ENCODE measurements at places on chromosomes 2 and 18.

GRCh38 chr2:96884299-96885094 lies 14.6 kb upstream of the SEMA4C start:
- no peak for DNase-seq

GRCh38 chr18:6755107-6755506 lies 25.6 kb downstream of the ARHGAP28 start:
- DNase-seq, result no peak

GRCh38 chr2:36235426-36235825 lies 120.2 kb upstream of the CRIM1 start:
- DNase-seq, result no peak

DNA sequence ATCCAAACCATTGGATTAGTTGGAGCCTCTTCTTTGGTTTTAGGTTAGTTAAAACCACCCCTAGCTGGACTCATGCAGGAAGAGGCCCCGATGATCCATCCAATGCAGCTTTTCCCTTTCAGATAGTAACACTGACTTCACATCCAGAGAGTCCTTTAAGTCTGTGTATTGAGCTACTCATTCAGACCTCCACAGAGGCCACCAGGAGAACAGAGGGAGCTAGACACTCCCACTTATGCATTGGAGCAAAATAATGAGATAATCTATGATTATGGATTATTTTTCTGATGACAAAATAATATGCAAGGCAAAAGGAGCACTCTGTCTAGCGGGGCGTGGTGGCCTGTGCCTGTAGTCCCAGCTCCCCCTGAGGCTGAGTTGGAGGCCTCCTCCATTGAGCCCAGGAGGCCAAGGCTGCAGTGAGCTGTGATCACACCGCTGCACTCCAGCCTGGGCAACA lies 1.6 kb upstream of the ROCK2 start:
- DNase-seq, result no peak

- no peak for DNase-seq
These were observed 20.0 kb upstream of the RNF149 start for GRCh38 chr2:101328474-101329007.

DNA sequence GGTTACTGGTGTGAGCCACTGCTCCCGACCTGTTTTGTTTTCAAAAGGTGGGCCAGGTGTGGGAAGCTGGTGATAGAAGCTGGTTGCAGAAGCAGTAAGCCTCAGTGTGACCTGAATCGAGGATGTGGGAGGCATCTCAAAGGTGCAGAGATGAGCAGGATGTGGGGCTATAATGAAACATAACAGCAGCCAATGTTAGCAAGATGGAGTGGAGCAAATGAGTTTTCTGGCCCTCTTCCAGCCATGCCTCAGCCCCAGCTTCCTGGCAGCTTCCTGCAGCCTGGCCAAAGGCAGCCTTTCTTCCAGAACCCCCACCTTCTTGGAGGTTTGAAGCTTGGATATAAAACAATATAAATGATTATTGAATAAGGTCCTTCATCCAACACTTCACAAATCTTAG lies 184.8 kb downstream of the NCK2 start:
- no peak for DNase-seq

- DNase-seq, result no peak
These were observed 41.3 kb downstream of the RALB start for GRCh38 chr2:120294008-120294340.

GRCh38 chr2:132671151-132671835 lies 1.3 kb upstream of the LYPD1 start:
- no peak for DNase-seq

DNA sequence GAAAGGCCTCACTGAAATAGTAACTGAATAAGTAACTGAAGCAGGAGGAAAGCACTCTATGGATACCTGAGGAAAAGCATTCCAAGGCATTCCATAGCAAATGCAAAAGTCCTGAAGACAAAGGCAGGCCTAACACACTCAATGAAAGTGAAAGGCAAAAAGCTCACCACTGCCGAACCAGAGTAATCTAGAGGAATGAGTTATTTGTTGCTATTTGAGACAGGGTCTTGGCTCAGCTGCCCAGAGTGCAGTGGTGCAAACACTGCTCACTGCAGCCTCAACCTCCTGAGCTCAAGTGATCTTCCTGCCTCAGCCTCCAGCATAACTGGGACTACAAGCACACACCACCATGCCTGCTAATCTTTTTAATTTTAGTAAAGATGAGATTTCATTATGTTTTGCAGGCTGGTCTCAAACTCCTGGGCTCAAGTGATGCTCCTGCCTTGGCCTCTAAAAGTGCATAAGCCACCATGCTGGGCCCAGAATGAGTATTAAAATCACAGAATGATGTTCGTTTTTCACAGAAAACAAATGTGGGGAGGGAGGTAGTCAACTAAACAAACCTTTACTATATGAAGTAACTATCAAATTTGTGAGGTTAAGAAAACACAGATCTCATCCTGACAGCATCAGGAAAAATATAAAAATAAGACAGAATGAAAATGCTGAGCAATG lies 17.9 kb downstream of the PIAS2 start:
- DNase-seq, result no peak

GRCh38 chr18:63831080-63831788 lies 56.0 kb downstream of the SERPINB7 start:
- DNase-seq, result no peak

DNA sequence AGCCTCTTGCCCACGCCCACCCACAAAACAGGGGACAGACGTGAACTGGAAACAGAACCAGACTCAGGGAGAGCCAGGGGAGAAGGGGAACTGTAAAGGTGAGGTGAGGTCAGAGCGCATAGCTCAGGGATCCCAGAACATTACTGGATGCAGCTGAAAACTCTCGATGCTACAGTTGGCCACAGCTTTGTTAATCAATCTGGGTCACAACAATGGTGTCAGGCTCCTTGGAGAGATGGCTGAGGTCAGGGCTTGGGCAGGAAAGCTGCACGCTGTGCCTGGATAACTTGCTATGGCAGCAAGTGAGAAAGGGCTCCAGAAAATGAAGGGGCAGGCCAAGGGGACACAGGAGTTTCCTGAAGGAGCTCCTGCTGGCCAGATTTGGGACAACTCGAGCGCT lies 263.3 kb downstream of the TFCP2L1 start:
- DNase-seq, result no peak

DNA sequence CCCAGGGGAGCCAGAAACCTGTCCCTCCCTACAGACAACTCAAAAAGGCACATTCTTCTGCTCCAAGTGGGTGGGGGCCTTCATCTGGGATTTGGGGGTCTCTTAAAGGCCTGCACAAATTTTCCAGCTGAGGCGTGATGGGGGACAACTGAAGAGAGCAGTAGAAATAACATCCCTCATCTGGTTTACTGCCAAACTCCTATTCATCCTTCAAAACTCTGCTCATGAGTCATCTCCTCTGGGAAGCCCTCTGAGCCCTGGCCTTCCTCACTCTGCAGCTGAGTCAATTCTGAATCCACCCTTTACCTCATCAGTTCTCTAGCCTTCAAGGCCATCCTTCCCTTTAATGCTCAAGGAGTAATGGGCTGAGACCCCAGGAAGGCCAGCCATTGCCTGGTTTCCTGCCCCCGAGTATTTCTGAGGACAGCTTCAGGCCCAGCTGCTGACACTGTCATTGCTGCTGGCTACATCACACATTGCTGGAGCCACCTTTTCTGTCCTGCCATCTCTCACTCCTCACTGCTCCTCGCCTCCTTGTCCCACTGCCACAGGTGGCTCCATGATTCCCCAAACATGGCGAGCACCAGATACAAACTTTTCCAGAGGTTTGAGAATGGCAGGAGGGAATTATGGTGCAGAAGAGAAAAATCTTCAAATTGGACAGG lies 32.2 kb upstream of the GLI2 start:
- DNase-seq, result no peak

DNA sequence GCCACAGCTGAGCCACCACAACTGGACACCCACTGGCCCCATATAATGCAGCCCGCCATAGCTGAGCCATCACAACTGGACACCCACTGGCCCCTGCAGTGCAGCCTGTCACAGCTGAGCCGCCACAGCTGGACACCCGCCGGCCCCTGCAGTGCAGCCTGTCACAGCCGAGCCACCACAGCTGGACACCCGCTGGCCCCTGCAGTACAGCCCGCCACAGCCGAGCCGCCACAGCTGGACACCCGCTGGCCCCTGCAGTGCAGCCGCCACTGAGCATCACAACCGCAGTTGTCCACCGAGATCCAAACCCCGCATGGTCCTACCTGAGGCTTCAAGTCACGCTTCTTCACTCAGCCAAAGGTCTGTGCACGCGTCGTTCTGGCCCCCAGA lies 134.2 kb downstream of the PXDN start:
- DNase-seq, result no peak

GRCh38 chr2:48469731-48470130 lies 60.2 kb upstream of the STON1 start:
- DNase-seq, result no peak

DNA sequence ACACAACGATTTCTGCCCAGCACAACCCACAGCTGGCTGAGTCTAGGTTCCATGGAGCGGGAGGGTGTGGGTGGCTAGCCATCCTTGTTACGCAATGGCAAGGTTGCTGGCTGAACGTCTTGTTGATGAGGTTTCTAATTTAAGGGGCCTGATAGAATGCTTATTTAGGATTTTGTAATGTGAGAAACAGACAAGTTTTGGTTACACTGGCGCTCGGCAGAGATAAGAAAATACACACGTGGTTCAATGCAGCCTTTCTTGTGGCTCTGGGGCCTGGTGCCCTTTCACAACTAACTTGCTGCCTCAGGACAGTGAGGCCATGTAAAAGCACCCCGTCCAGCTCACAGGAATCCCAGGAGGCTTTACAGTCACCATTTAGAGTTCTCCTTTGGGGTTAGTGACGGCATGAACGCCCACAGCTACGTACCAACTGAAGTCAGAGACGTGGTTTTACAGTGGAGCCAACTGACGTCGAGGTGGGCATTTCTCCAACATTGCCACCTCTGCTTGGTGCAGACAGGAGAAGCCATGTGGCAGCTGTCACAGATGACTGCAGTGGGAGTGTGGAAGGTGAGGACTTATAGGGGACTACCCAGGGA lies 29.7 kb upstream of the PIEZO2 start:
- DNase-seq, result no peak

DNA sequence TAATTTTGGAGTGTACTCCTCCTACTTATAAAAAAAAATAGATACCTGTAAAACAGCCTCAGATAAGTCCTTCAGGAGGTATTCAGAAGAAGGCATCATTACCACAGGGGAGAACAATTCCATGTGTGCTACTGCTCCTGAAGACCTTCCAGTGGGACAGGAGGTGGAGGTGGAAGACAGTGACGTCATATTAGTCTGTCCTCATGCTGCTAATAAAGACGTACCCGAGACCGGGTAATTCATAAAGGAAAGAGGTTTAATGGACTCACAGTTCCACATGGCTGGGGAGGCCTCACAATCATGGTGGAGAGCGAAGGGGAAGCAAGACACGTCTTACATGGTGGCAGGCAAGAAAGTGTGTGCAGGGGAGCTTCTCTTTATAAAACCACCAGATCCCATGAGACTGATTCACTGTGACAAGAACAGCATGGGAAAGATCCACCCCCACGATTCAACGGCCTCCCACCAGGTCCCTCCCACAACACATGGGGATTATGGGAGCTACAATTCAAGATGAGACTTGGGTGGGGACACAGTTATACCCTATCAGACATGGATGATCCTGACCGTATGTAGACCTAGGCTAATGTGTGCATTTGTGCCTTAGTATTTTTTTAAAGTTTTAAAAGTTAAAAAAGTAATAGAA lies 98.4 kb downstream of the NDUFA10 start:
- no peak for DNase-seq

- no peak for DNase-seq
These were observed 101.7 kb downstream of the AGAP1 start for GRCh38 chr2:235595422-235596010.

DNA sequence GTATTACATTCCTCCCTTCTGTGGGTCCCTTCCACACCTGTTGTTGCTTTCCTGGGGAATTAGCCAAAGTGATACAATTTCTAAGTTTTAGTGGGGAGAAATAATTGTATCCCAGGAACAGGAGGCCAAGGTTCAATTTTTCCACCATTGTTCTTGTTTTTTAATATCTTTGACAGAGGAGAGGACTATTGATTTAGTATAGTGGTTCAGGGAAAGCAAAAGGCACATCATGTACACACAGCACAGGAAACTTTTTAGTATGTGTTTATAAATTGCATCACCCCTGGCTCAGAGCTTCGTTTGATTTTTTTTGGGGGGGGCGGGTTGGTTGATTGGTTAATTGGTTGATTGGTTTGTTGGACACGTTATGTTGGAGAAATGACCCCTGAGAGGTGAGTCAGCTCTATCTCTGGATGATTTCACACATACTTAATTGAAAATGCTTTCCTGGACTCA lies 431.6 kb downstream of the PID1 start:
- no peak for DNase-seq

- DNase-seq, result no peak
These were observed 14.9 kb downstream of the SIX2 start for GRCh38 chr2:44994377-44994776.

- DNase-seq, result no peak
These were observed 327.6 kb upstream of the KCNJ3 start for GRCh38 chr2:154370873-154371272.

GRCh38 chr2:44093970-44094369 lies 74.7 kb upstream of the PPM1B start:
- DNase-seq, result no peak

- DNase-seq, result no peak
These were observed 36.9 kb upstream of the BMPR2 start for GRCh38 chr2:202339071-202339870.

DNA sequence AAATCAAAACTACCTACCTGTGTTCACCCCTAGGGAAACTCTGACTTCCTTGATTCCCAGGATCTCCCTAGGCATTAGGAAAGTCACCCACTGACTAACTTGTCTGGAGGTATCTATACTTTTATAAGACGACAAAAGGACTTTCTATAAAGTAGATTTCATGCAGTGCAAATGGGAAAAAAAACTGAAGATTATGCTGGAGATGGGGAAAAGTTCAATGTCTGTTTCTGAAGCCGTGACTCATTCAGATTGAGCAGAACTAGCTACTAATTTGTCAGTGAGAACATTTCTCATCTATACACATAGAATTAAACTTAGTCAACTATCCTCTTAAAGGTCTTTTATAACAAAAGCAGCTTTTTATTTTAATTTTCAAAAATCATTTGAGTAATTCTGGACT lies 6.0 kb downstream of the SEPTIN10 start:
- DNase-seq, result no peak

GRCh38 chr2:68282811-68283418 lies 30.6 kb upstream of the PPP3R1 start:
- DNase-seq, result no peak

GRCh38 chr2:233352141-233352842 lies 2.0 kb upstream of the DGKD start:
- DNase-seq, result no peak

DNA sequence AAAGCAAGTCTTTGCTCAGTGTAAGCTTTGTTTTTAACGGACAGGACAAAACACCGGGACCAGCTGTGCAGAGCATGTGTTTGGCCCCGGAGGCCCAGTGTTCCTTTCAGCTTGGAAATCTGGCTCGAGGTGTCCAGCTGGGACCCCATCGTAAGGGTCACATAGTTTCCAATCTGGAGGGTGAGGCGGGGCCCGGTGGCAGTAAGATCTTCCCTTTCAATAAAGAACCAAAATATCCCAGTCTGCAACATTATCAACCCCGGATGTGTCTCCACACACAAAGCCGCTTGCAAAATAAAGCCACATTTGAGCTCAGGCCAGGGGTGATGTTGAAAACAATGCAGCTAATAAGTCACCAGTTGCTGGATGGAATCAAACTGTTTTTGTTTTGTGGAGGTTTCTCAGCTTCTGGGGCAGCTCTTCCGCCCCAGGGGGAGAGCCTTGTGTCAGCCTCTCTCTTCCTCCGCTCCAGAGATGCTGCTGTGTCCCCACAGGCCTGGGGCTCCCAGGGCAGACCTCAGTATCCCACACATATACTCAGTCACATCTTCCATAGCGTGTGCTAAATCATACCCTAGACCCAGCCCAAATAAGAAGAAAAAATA lies 138.6 kb upstream of the GLI2 start:
- DNase-seq, result no peak

- no peak for DNase-seq
These were observed 11.5 kb downstream of the GEN1 start for GRCh38 chr2:17765398-17765797.
